Fibroblast of lung (primary cell): ENCODE measurements at places on chromosomes 7 and 10.
A peak's percentile ranks its signal among the peaks of the same experiment; 100 is the strongest.

- peak; percentile 14 for DNase-seq
These were observed 22.7 kb downstream of the FAM133B start for GRCh38 chr7:92567460-92567859.

- no peak for DNase-seq
These were observed 35.3 kb upstream of the AGK start for GRCh38 chr7:141515941-141516340.

- DNase-seq, result peak; percentile 14
These were observed 265.6 kb upstream of the FOXK1 start for GRCh38 chr7:4416396-4417056.

- DNase-seq, result peak; percentile 57
These were observed 44.3 kb downstream of the MACC1 start for GRCh38 chr7:20172736-20173334.

DNA sequence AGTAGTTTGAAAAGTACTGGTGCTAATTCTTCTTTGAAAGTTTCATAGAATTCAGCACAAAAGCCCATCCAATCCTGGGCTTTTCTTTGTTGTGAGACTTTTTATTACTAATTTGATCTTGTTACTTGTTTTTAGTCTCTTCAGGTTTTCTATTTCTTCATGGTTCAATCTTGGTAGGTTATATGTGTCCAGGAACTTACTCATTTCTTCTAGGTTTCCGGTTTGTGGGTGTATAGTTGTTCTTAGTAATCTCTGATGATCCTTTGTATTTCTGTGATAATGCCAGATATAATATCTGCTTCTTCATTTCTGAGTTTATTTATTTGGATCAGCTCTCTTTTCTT lies 147.5 kb downstream of the RTKN2 start:
- DNase-seq, result no peak

- peak; percentile 90 for DNase-seq
These were observed 201.5 kb upstream of the GNAI1 start for GRCh38 chr7:79933144-79933543.

- DNase-seq, result peak; percentile 72
These were observed 721.9 kb downstream of the TNS3 start for GRCh38 chr7:46859963-46860475.

DNA sequence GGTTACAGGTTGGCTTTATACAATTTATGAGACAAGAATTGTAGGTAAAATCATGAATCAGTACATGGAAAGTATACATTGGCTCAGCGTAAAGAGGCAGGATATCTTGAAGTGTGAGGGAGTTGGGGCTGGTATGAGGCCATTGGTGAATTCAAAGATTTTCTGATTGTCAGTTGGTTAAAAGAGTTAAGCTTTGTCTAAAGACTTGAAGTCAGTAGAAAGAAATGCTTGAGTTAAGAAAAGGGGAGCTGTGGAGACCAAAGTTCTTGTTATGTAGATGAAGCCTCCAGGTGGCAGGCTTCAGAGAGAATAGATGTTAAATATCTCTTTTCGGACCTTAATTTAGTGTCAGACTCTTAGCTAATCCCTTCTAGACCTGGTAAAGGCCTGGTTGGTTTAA lies 341.0 kb downstream of the GALNT17 start:
- no peak for DNase-seq

DNA sequence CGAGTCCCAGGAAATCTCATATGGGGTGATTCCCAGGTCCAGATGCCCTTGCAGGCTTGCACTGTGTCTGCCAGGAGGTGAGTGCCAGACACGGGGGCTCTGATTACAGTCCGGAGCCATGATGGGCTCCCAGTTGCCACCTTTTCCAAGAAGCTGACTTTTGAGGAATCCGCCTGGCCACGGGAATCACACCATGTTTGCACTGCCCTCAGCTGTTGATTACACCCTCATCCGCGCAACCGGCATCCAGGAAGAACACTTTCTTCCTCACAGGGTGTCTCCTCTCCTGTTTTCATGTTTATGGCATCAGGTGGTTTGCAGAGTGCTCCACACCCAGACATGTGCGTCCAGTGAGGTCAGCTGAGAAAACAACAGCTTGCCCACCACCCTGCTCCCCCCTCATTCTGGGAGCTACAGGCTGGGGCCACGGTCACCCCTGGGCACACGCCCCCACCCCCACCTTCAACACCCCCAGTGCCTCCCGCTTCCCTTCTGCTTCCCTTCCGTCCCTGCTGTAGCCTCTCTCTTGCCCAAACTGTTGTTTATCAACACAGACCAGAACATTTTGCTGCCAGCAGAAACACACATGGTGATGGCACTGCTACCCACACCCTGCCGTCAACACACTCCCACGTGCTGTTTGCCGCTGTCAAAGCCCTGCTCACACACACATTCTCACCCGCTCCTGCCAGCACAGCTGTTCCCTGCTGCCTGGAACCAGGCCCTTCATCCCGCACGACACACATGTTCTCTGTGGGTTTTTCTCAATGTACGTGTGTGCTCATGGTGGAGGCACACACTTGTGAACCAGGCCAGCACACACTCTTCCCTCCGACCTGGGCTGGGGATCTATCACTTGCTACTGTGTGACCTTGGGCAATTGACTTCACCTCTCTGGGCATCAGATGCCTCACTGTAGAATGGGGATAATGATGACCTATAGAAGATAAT lies 35.8 kb downstream of the DDIT4 start:
- DNase-seq, result peak; percentile 89

- DNase-seq, result no peak
These were observed 81.1 kb downstream of the SDHAF3 start for GRCh38 chr7:97198596-97198995.

GRCh38 chr7:77200542-77200941 lies 923 bp upstream of the FGL2 start:
- no peak for DNase-seq

DNA sequence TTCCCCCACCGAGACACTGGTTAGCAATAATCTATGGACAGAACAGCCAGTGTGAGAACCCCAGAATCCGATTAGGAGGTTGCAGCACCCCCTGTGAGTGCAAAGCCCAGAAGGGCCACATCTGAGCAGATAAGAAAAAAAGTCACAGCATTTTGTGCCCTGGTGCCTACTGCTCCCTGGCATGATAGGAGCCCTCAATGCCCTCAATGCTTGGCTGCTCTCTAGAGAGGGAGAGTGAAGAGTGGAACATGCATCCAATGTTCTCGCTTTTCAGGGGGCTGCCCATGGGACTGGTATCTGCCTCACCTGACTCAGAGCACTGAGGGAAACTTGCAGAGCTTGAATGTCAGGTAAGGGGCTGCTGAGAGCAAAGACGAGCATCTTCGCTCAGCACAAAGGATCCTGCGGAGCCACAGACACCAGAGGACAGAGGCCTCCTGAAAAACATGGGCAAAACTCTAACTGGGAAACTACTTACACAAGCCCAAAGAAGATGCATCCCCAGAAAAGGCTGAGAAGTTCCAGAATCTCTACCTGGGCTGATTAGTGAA lies 98.0 kb upstream of the FAM20C start:
- no peak for DNase-seq

DNA sequence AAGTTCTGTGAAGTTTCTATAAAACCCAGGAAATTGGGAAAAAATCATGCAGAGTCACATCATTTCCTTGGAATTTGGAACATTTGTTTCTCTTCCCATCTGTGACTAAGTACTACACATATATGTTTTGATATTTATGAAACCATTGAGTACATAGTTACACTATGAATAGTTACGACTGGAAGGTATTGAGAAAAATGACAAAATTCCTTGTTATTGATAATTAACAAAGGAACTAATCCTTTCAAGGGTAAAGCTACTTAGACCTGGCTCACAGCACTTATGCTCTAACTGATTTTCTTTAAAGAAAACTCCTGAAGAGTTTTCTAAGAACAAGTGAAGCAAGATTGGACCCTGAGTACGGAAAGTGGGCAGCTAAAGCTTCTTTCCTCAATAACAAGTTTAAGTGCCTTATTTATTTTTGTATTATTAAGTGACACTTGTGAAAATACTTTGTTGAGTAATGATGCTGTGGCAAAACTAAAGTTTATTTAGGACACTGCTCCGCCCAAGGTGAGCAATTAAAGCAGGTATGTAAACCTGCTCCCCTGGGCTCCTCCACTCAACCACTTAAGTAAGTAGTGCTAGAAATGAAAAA lies 12.0 kb upstream of the GLCCI1 start:
- peak; percentile 66 for DNase-seq

GRCh38 chr10:95288303-95288702 lies 2.5 kb downstream of the PDLIM1 start:
- DNase-seq, result no peak

DNA sequence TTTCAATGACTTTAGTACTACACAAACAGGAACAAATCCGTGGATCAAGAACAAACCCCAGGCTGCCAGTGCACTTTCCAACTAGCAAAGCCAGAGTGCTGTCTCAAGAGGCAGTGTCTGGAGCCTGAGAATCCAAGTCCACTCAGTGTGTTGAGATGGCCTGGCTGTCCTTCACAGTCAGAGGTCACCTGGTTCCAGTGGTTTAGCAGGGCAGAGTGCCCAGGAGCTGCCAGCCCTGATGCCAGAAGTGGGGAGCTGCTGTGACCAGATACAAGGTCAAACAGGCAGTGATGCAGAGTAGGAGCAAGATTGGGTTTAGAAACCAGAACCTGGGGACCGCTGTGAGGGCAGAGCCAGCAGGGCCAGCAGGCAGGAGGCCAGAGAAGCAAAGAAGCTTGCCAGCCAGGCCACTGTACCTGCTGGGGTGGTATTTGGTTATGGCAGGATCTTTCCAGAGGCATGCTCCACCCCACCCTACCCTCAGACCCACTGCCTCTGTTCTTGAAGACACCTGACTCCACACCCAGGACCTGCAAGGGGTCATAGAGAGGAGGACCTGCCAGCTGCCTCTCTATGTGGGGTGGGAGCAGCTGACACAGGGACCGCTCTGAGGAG lies 35.6 kb upstream of the C10orf90 start:
- no peak for DNase-seq

DNA sequence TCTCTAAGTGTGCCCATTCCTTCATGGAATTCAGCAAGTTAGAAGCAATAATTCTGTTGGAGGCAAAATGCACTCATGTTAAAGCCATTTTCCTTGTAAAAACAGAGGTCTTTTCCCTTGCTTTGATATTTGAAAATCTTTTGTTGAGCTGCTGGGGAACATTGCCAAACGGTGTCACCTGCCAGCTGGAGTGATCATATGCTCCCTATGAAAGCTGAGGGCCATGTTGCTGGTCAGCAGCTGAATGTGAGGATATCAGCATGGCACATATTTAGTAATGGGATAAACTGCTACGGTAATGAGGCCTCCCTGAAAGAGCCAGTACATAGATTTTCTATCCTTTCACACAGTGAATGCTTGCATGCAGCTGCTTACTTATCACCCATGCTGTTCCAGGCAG lies 224.3 kb downstream of the THSD7A start:
- no peak for DNase-seq

DNA sequence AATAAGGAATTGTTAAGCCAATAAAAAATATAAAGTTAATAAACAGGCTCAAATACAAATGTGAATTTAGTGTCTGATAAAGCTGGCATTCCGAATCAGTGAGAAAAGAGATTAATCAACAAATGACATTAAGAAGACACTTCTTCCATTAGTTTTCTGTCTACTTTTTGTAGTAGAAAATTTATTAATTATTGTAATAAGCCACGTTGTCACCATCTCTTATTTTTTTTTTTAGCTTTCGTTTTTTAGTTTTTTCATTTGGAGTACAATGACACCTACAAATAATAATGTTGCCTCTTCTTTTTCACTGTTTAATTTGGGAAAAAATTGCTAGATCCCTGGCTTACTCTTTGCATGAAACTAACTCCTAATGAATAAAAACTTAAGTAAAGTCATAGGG lies 46.8 kb upstream of the STEAP1B start:
- DNase-seq, result no peak

DNA sequence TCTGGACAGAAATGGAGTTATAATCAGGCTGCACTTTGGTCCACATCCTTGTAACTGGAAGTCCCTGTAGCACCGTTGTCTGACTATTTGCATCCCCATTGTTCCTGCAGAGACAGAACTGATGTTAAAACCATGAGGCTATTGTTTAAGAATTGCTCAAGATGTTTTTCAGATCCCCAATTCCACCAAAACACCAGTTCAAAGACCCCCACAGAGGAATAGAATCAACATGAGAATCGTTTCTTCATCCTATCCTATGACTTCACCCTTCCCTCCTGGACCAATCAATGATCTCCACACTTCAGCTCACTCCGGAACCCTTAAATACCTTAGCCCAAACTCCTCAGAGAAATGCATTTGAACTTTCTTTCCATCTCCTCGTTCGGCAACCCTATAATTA lies 57.1 kb upstream of the GRID1 start:
- DNase-seq, result no peak

GRCh38 chr10:83990126-83990525 lies 149.2 kb upstream of the GHITM start:
- DNase-seq, result no peak

GRCh38 chr10:32891261-32891660 lies 66.8 kb downstream of the ITGB1 start:
- no peak for DNase-seq

DNA sequence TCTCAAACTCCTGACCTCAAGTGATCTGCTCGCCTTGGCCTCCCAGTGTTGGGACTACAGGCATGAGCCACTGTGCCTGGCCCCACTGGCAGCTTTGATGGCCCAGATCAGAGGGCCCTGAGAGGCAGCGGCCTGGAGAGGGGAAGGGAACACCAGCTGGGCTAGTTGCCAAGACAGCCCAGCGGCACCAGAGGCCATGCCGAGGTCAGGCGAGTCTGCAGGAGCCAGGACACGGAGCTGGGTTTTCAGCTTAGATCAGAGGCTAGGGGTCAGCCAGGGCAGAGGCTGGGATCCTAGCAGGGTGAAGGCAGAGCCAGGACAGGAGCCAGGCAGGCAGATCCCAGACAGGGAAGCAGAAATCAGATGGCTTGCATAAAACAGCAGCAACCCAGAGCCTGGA lies 92.9 kb downstream of the MYL10 start:
- DNase-seq, result no peak

DNA sequence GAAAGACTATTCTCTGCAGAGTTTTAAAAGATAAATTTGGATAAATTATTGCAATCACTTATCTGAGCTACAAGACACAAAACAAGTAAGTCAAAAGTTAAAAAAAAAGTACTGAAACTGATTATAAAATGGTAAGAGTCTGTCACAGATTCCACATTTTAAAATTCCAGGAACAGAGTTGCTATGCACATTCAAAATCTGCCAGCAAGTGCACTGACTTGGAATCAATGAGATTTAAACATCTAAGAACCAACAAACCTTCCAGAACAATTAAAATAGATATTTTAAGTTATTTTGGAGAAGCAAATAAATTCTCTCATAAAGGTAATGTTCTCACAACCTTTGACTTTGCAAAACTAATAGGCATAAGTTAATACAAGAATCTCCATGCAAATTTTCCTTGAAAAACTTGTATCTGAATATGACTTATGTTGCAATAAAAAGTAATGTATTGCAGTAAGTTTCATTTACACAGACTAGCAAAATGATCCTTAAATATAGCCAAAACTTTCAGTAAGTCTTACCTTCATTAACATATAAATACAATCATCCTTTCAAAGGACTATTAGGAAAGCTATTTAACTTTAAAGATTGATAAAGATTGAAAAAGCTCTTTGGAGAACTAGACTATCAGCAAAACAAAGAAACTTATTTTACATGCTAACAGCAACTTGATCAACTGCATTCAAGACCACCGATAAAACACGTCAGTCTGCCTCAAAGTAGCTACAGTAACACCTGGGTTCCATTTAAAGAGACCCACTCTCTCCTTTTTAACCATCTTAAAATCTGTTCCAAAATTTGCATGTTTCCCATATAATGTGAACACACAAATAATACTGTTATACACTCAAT lies 4.4 kb downstream of the ETV1 start:
- DNase-seq, result peak; percentile 54
